ENCODE measurements at places on chromosomes 1 and 21.

GRCh38 chr21:46354518-46354917 lies 30.6 kb downstream of the PCNT start:
- no peak for DNase-seq

GRCh38 chr1:213332491-213332890 lies 281.4 kb downstream of the RPS6KC1 start:
- no peak for DNase-seq

DNA sequence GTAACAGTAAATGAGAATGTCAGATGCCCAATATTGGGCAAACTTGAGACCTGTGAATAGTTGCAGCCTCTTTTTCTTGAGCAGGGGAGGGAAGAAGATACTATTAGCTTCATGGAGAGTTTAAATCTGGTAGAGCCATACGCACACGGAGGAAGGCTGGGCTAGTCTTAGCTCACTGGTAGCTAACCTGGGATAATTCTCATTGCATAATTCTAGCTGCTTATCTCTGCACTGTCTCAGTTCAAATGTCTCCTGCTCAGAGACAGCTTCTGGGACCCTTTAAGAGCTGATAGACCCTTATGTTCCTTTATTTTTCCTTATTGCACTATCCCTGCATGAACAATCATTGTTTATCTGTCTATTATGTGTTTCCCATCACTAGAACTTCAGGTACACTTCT lies 8.4 kb downstream of the C1orf87 start:
- no peak for DNase-seq

- DNase-seq: no peak
These were observed 25.8 kb upstream of the ZNF648 start for GRCh38 chr1:182087304-182087703.

GRCh38 chr1:115531631-115532264 lies 110.0 kb upstream of the VANGL1 start:
- DNase-seq: no peak

DNA sequence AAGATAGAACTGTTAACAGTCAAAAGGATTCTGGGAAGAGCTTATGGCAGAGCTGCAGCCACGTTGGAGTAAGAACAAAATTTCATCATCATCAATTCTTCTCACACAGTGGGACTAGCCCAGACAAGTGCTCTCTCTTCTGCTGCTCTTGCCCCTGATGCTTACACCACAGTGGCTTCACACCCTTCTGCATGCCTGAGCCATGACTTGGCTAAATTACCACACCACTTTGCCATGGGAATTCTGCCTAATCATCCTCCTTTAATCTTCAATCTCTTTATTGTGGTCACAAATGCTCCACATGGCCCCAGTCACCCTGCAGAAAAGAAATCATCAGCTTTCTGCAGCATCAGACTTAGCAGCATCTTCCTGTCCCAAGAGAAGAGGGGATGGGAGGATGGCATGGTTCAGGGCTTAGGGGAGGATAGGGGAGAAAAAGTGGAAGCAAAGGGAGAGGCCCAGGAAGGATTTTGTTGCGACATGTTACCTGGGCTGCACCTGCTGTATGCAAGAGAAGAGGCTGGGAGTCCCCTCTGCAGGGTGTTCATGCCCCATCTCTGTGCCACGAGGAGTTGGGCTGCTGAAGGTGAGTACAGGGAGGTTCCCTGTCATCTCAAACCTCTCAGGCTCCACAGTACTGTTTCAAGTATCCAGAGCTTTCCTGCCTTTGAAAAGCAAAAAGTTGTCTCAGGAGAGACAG lies 9.0 kb upstream of the RPTN start:
- DNase-seq: no peak
